GM19239 (cell line): ENCODE measurements at places on chromosomes 4 and X.
A peak's percentile ranks its signal among the peaks of the same experiment; 100 is the strongest.

- DNase-seq: no peak
Observed at GRCh38 chr4:7646384-7647061, 211.8 kb upstream of the PSAPL1 start.

GRCh38 chr4:182918791-182919302 is 1.7 kb upstream of the DCTD start:
- no peak for DNase-seq

- DNase-seq: no peak
Observed at GRCh38 chr4:75180217-75180616, 247.3 kb downstream of the PARM1 start.

GRCh38 chr4:165011403-165011802 is 20.4 kb upstream of the TRIM60 start:
- no peak for DNase-seq

DNA sequence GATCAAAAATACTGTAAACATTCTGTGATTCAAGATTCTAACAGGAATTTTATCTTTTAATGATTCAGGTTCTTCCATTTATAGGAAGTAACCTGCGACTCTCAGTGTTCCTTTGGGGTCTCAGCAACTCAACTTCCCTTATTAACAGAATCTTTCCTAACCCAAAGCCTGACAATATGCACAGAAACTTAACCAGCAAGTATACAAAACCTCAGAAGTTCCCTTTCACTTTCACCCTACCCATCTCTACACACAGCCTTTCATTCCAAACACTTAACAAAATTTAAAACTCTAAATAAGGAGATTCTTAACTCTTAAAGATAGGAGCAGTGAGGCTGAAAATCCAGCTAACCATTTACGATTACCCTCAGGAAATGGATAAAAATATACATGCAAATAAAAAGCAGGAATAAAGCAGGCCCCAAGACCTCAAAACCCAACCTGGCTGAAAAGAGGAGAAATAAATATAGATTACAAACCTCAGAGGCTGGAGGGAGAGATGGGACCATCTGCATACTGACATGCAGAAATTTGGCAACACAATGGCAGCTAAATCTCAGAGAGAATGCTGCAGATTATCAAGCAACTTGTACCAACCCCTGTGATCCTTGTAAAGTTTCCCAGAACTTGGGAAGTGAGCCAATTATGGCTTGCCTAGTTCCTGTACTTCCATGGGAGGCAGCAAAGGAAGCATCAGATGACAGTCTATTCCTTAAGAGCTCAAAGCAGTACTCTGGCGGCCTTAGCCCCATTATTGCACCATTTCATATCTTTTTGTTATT is 101.0 kb downstream of the ATP11C start:
- no peak for DNase-seq

DNA sequence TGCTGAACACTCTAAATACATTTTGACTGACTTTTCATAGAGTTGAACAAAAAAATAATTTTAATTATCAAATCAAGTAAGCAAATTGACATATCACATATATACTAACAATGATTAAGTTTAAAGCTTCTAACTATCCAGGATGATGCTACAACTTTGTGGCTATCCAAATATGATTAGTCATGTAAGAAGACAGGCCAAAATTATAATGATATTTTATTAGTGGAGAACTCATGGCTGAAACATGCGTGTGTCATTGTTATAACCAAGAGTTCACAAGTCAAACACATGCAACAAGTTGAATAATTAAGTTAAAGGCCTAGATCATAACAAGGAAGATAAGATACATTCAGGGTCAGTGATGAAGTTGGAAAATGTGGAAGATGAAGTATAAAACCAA is 346.8 kb downstream of the FSTL5 start:
- no peak for DNase-seq

DNA sequence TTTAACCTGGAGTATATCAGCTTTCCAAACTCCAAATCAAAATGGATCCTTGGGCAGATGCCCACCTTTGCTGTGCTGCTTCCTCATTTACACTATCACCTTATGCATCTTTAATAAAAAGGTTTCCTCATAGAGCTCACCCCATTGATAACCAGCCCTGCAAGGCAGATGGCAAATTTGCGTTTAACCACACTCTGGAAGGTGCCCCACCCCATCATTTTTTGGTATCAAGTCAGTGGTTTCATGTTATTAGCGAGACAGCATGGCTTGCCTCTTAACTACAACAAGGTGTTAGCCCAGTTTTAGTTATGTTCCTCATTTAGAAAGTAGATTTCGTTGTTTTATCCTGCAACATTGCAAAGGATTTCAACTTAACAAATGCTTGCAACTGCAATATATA is 214.0 kb upstream of the WDFY3 start:
- no peak for DNase-seq

DNA sequence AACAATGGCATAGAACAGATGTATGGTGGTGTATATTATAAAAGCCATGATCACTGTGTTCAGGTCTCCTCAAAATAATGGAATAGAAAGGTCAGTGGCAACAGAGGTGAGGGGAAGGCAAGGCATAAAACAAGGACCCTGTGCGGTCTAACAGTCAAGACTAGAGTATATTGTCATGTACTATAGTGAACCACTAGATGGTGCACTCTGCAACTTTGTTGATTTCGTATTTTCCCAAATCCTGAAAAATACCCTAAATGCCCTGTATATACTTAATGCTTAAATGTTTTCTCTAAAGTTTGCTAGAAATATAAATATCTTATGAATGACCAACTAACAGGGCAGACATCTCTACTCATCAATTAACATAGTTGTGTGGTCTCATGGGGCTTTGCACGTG is 453.0 kb downstream of the PCDH11X start:
- DNase-seq: no peak

- DNase-seq: no peak
Observed at GRCh38 chr4:24476282-24476681, 108.1 kb downstream of the DHX15 start.

GRCh38 chrX:103414561-103414960 is 38.2 kb downstream of the BEX3 start:
- no peak for DNase-seq

DNA sequence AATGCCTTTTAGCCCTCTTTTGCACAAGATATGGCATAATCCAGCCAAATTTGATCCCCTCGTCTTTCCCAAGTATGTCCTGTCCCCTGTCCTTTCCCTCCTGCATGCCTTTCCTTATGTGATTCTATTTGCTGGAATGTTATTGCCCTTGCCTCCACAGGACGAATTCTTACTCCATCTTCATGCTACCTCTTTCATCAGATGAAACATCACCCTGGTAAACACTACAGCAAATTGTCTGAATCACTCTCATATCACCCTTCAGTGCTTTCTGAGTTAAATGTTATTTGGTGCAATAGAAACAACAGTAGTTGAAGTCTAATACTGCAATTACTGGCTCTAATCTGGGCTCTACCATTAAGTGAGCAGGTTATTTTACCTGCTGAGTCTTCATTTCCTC is 52.2 kb upstream of the FAT1 start:
- no peak for DNase-seq

GRCh38 chr4:99642725-99643489 is 14.7 kb downstream of the C4orf54 start:
- no peak for DNase-seq

DNA sequence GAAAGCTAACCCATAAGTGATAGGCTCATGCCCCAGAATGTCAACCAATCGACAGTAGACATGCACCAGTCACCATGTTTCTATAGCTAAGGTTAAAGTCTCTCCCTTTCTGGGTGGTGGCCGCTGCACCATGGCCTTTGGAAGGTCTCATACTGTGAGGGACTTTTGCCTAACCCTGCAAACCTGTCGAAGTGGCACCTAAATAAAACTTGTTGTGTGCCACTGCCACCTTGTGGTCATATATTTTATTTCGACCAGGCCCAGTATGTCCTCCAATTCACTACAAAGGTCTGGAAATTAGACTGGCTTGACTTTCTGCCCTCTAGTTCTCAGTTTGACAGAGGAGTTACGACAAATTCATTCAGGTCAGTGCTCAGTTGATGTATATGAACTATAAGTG is 163.1 kb downstream of the SMARCA1 start:
- peak; percentile 8 for DNase-seq

- DNase-seq: no peak
Observed at GRCh38 chr4:3520276-3520675, 11.9 kb downstream of the LRPAP1 start.

GRCh38 chr4:147901388-147901787 is 169.5 kb downstream of the ARHGAP10 start:
- no peak for DNase-seq

DNA sequence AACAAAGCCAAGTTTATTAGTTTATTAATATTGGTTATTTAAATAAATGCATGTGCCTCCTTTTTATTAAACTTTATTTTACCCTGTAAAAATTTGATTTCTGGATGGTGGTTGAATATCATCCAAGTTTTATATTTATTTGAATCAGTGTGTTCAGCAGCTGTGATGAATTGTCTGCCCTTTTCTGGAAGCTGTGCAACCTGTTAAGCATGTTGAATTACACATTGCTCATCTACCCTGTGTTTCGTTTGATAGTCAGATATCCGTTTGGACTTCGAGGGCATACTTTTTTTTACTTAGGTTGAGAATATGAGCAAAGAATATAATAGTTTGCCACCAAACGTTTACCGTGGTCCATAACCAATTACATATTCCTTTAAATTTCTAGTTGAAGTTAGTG is 95.8 kb upstream of the TENM3 start:
- no peak for DNase-seq

DNA sequence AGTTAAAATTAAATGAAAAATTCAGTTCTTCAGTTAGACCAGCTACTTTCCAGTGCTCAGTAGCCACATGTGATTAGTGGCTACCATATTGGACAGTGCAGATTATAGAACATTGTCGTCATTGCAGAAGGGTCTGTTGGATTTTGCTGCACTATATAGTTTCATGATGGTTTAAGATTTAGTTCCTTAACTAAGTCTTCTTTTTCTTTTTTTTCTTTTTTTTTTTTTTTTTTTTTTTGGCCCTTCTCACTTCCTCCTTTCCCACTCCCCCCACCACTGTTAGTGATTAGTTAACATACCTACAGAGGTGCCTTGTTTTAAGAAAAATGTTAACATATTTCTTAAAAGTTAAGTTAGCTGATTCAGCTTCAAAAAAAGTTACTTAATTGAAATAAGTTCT is 9.0 kb downstream of the RAB9A start:
- no peak for DNase-seq

GRCh38 chr4:24126776-24127175 is 236.9 kb upstream of the PPARGC1A start:
- no peak for DNase-seq

GRCh38 chrX:136250191-136251040 is 784 bp downstream of the MAP7D3 start:
- no peak for DNase-seq

- no peak for DNase-seq
Observed at GRCh38 chrX:107107459-107107858, 11.2 kb downstream of the RBM41 start.

DNA sequence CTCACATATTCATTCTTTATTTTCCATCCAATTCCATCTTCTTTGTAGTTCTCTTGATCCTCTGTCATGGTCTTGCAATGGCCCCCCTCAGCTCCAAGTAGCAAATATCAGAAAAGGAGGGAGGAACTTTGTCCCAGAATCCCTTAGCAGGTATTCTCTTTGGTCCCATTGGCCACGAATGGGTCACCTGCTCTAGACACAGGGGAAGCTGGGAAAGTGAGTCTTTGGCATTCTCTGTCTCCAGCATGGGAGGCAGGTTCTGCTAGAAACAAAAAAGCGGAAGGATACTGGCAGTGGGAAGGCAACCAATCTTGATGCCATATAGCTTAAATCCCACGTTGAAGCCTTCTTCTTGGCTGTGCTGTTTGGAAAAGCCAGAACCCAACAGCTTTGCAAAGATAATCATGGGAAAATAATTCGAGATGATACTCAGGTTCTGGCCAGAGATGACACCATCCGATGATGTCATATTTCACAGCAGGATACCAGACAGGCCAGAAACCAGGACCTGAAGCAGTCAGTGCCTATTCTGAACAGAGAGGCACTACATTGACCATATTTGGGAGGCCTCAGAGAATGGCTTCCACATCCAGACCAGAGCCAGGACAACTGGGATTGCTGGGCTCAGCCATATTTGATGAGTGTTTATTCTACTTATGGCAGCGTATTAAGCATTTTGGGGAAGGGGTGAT is 110.4 kb upstream of the ATXN3L start:
- no peak for DNase-seq

GRCh38 chr4:304969-305680 is at the start of gene ZNF732:
ZNF732 (minus strand) TSS chr4:305474; CDS start chr4:305310, 164 bp downstream.
- no peak for DNase-seq

GRCh38 chr4:76377911-76378310 is 43.0 kb downstream of the CCDC158 start:
- peak; percentile 6 for DNase-seq

DNA sequence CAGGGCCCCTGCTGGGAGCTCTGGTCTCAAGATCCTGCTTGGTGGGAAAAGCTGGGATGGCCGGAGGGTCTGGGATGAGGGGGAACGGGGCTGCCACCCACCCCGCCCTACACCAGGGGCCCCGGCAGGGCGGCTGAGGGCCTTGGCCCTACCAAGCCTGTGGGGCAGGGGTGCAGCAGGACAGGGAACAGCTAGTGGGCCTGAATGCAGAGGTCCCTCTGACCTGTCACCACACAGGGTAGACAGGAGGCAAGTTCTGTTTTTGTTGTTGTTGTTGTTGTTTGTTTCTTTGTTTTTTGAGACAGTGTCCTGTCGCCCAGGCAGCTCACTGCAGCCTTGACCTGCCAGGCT is 332 bp upstream of the RENBP start:
- no peak for DNase-seq

GRCh38 chr4:33025236-33025635 is 2305.1 kb downstream of the PCDH7 start:
- DNase-seq: no peak

DNA sequence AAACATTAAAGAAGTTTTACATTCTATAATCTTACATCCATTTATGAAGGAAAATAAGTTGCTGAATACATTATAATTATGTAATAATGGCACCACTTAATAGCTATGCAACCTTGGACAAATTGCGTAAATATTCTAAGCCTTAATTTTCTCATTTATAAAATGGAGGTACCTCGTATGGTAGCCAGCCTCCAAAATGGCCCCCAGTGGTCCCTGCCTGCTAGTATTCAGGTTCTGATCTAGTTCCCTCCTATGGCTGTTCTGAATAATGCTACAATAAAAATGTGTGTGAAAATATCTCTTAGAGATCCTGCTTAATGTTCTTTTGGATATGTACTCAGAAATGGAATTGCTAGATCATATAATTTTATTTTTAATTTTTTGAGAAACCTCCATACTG is 11.0 kb upstream of the NKX3-2 start:
- no peak for DNase-seq

- no peak for DNase-seq
Observed at GRCh38 chrX:10350981-10351380, 194.2 kb downstream of the CLCN4 start.

DNA sequence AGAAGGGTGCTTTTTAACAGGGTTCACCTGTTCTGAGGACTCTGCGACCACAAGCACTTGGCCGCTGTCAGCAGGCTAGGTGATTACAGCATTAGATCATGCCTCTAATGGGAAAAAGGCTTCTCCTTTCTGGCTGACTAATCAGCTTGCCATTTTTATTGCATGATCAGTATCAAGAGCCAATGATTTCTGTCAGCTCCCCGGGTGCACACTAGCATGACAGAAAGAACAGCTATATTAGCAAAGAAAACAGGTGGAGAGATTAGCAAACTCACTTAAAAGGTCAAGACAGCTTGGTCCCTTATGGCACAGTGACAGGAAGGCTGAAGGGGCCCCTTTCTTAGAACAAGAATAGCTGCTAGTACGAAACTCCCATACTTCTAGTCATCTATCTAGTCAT is 170.0 kb downstream of the SMIM20 start:
- no peak for DNase-seq
